KBM-7 (cell line): ENCODE measurements at places on chromosomes 4 and X.

DNA sequence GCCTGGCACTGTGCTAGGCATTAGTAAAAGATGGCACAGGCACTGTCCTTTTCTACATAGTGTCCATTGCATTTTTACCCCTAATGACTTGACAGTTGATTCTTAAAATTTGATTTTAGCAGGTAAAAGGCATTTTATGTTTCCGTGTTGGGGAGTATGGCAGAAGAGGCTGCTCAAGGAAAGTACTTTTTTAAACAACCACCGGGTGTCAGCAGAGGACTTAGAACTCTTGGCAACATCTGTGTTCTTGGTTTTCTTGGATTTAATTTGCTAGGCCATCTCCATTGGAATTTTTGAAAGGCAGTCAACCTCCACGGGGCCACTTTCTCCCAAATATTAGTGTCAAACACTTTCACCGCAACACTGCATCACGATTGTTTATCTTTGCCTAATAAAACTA, 102.9 kb downstream of the TSPAN7 start:
- DNase-seq: peak; percentile 50

GRCh38 chrX:129720741-129721140, 18.0 kb upstream of the XPNPEP2 start:
- no peak for DNase-seq

GRCh38 chr4:139985401-139985800, 168.6 kb downstream of the MAML3 start:
- no peak for DNase-seq

- no peak for DNase-seq
Observed at GRCh38 chrX:2676794-2677675, 14.1 kb upstream of the CD99 start.

DNA sequence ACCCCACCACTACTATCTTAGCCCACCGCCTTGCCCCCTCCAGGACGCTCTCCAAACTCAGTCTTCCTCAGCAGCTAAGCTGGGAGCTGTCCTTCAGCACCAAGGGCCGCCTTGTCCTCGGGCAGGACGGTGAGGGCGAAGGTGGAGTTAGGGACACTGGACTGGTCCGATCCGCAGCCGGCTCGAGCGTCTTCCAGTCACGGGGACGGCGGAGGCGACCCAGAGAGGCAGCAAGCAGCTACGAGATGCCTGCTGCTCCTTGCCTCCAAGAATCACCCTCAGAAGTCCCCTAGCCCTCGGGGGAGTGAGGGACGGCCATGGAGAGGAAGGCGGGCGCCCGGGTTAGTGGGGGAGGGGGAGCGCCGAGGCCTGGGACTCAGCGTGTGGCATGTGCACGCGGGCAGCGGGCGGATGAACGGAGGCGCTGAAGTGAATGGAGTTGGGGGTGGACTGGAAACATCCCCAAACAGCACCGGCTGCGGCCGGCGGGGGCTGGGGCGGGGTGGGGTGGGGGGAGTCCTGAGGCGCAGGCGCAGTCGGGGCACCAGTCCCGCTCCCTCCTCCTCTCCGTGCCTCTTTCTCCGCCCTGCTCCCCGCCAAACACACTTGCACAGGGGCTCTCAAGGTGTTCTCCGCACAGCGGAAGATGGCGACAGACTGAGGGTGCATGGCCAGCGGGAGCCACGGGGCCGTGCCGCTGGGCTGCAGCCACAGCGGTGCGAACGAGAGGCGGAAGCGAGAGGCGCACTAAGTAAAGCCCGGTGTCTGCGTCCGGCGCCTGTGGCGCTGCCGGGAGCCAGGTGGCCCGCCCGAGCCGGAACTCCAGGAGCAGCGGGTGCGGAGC, at the start of gene NALF2:
Gene NALF2 (plus strand): TSS at position 545 of the 844 bp plus-strand sequence. CDS start 957 bp downstream, outside the sequence.
- peak; percentile 74 for DNase-seq

DNA sequence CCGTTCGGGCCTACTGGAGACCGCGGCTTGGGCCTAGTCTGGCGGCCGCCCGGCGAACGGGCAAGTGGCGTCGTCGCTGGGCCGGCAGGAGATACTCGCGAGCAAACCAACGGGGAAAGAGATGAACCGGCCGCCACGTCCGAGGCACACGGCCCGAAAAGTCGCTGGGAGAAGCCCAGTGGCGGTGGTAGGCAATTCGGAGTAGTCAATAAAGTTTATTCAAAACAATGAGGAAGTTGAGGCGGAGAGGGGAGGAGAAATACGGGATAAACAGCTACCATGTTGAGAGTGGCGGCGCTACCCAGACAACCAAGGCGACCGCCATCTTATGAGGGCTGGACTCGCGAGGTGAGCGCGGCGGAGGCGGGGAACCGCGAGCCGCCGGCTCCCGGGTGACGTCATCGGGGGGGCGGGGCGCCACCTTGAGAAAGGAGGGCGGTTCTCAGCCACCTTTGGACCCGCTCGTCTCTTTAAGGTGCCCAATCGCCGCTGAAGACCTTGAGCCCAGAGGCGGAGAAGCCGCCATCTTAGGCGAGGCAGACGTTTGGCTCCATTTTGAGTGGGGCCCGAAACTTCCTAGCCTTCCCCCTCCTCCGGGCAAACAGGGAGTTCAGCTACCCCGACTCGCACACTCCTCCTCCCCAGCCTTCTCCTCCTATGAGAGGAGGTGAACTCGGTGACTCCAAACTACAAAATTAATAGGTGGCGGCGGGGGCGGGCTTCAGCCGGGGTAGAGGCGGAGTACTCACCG, at the start of gene PHF8:
Gene PHF8 (minus strand): TSS at position 348 of the 751 bp plus-strand sequence. CDS start 1,745 bp downstream, outside the sequence.
- peak; percentile 99 for DNase-seq

- DNase-seq: no peak
Observed at GRCh38 chr4:147029296-147029695, 83.6 kb upstream of the TTC29 start.

DNA sequence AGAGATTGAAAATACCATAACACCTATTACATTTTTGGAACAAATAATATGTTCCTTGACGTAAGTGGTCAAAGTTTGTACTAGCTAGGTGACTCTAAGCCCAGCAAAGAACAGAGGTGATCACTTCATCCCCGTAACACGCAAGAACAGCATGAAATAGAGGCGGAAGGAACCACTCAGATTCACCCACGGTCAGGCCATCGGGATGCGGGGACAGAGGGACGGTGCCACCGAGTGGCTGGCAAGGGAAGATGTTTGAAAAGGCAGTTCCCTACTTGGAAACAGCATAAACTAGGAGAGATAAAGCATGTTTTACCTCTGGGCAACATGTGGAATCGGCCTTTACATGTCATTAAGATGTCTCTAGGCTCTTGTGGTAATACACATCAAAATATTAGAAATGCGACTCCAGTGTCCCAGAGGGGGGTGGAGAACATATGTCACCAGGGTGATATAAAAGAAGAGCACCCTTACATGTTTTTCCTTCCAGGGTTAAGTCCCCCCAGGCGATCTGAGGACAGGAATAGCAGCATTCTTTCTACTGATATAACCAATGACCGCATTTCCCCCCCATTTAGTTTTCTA, 84.0 kb downstream of the PHKA2 start:
- peak; percentile 20 for DNase-seq

- DNase-seq: no peak
Observed at GRCh38 chr4:79272761-79273160, 53.1 kb downstream of the NAA11 start.

- DNase-seq: peak; percentile 73
Observed at GRCh38 chr4:83112678-83113428, 1.7 kb downstream of the PLAC8 start.

DNA sequence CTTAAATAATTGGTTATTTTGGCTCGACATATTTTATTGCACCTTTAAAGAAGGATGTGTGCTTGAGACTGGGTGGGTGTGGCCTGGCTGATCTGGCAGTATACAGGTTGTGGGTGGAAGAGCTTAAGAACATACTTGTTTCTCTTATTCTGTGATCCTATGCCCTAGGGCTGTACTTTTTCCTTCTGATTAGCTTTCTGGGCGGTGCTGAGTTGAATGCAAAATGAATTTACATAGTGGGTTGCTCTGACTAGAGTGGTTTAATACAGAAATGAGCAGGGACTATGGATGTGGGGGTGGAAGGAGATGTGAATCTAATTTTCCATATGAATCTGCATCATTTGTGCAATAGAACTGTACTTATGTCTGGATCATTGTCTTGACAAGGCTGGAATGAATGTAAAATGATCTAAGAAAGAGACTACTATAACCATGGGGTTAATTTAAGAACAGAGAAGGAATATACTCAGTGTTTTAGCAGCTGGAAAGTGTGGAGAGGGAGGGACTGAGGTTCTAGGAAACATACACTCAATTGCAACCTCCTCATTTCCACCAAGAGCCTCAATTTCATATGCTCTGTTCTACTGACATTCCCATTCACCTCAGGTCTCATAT, 73.7 kb downstream of the RLIM start:
- no peak for DNase-seq

- peak; percentile 67 for DNase-seq
Observed at GRCh38 chr4:167021545-167022155, 212.6 kb downstream of the SPOCK3 start.

DNA sequence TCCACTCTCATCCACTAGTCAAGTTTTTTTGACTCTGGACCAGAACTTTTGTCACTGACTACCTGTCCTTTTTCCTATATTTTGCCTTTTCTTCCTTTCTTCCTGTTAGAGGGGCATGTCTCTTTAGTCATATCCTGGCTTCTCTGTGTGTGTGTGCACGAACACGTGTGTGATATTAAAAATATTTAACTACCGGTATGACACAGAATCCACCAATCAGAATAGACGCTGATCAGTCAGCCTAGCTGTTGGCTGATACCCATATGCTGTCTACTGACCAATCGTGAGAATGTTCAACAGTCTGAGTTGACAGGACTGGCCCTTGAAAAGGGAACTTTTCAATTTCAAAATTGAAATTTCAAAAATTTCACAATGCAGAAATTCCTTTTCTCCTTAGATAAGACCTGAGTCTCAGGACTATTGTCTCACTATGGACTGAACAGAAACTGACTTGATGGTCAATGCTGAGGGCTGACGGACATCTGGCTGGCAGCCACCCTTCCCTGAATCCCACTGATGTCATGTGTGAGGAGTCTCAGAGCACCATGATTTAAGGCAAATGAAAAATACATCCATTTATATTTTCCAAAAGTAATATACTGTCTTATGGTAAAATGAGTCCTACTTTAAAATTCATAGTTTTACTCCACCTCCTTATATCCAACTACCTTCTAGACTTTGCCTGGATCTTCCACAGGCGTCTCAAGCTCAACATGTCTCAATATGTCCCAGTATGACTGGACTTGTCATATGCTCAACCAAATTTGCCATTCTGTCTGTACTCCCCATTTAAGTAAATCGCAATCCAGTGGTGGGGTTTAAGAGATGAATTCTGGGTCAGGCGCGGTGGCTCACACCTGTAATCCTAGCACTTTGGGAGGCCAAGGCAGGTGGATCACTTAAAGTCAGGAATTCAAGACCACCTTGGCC, 78.0 kb downstream of the CHRNA9 start:
- DNase-seq: no peak

GRCh38 chrX:1400742-1401471, 9.0 kb upstream of the SLC25A6 start:
- DNase-seq: no peak
